ENCODE measurements at places on chromosomes 13 and 19. TPM values are rescaled to one million over a fixed set of nuclear protein-coding genes. Genes with fewer than 3 reads are reported as not detected.

Gene S1PR5
- total RNA-seq, result 19.2 TPM

Gene IFT88
- total RNA-seq, result 5.6 TPM

Gene LILRA2
- not detected for total RNA-seq

Gene KASH5
- not detected for total RNA-seq

Gene CALR3
- not detected for total RNA-seq

GRCh38 chr13:98778749-98779148 is 26.3 kb upstream of the SLC15A1 start:
- peaks cover 5% of the 10 kb centered on the region for H3K27me3 ChIP-seq
- H3K27ac ChIP-seq, result no peak overlapping the region
- DNase-seq, result no peak
- H3K4me3 ChIP-seq, result no peak overlapping the region
- no peaks in the 10 kb centered on the region for H3K36me3 ChIP-seq
- H3K4me1 ChIP-seq, result no peaks in the 10 kb centered on the region

DNA sequence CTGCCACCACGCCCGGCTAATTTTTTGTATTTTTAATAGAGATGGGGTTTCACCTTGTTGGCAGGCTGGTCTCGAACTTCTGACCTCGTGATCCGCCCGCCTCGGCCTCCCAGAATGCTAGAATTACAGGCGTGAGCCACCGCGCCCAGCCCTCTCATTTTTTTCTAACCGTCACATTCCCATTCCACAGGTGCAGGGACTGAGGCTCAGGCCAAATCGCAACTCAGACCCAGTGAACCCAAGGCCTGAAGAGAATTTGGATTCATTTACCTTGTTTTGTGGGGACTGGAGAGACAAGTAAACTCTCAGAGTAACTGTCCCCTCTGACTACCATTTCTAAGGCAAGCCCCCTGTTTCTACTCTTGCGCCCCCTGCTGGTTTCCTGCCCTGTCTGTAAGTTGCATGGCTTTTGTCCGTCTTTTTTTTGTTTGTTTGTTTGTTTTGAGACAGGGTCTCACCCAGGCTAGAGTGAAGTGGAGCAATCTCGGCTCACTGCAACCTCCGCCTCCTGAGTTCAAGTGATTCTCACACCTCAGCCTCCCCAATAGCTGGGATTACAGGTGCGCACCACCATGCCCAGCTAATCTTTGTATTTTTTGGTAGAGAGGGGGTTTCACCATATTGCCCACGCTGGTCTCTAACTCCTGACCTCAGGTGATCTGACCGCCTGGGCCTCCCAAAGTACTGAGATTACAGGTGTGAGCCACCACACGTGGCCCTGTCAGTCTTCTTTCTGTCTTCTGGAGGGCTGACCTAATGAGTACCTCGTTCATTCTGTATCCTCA is 2.3 kb upstream of the STRN4 start:
- H3K4me1 ChIP-seq, result peaks cover 27% of the 10 kb centered on the region
- no peaks in the 10 kb centered on the region for H3K36me3 ChIP-seq
- H3K27me3 ChIP-seq, result no peaks in the 10 kb centered on the region
- no peak for DNase-seq
- no peak overlapping the region for H3K27ac ChIP-seq

GRCh38 chr13:106560821-106561220 is 7.1 kb downstream of the ARGLU1 start:
- no peak for DNase-seq
- H3K36me3 ChIP-seq, result peaks cover 29% of the 10 kb centered on the region
- H3K4me1 ChIP-seq, result peaks cover 42% of the 10 kb centered on the region
- no peak overlapping the region for H3K4me3 ChIP-seq
- H3K27me3 ChIP-seq, result no peaks in the 10 kb centered on the region

GRCh38 chr19:17323964-17324332 is 10.7 kb downstream of the ANO8 start:
- DNase-seq, result peak; percentile 64
- peaks cover 40% of the 10 kb centered on the region for H3K4me1 ChIP-seq
- peaks cover 35% of the 10 kb centered on the region for H3K36me3 ChIP-seq

- no peak overlapping the region for H3K27ac ChIP-seq
- no peak overlapping the region for H3K4me3 ChIP-seq
- H3K4me1 ChIP-seq, result no peaks in the 10 kb centered on the region
- H3K27me3 ChIP-seq, result peaks cover 20% of the 10 kb centered on the region
- no peaks in the 10 kb centered on the region for H3K36me3 ChIP-seq
- no peak for DNase-seq
Measured at GRCh38 chr19:53823380-53824120, 564 bp downstream of the NLRP12 start.

DNA sequence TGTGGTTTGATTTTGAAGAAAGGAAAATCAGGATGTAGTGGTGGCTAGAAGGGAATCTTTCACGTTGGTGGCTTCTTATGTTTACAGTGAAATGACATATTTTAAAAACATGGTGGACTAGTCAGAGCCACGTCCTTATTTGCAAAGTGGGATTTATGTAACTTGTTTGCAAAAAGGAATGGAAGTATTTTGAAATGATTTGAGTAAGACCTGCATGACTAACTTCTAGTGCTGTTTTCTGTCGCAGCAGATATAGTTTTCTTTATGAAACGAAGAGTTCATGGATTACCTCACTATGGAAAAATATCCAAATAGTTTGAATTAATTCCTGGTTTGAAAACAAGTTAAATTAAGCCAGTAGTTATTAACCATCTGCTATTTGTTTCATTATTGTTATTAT is 476.5 kb downstream of the MYO16 start:
- H3K36me3 ChIP-seq, result no peaks in the 10 kb centered on the region
- DNase-seq, result no peak
- H3K4me3 ChIP-seq, result no peak overlapping the region
- no peak overlapping the region for H3K27ac ChIP-seq
- H3K27me3 ChIP-seq, result peaks cover 9% of the 10 kb centered on the region

DNA sequence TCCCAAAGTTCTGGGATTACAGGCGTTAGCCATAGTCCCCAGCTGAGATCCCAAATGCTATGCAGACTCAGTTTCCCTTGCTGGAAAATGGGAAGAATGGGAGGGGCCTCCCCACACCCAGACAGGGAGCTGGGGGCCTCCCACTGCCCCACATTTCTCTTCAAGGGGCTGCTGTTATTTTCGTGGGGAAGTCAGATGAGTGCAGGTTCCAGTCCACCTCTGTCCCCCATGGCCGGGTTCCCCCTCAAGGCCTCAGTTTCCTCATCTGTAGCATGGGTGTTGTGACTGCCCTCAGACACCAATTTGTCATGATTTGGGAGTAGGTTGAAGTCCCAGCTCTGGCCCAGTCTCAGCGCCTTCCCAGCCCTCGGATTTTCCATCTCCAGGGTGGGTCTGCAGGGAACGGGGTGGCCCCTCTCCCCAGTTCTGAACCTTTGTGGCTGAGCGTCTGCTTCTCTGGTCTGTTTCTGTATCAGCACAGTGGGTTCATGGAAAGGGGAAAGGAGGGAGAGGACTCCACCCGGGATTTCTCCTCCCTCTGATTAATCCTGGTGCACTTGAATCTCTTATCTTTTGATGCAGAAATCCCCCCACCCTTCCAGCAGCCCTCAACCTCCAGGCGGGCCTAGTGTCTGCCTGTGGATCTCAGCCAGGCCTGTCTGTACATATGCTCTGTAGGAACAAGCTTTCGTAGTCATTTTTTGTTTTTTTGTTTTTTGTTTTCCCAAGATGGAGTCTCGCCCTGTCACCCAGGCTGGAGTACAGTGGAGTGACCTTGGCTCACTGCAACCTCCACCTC is 12.2 kb downstream of the NFIC start:
- no peaks in the 10 kb centered on the region for H3K27me3 ChIP-seq
- H3K4me3 ChIP-seq, result no peak overlapping the region
- peaks cover 13% of the 10 kb centered on the region for H3K36me3 ChIP-seq
- peaks cover 61% of the 10 kb centered on the region for H3K4me1 ChIP-seq
- peak overlapping the region; percentile 62 for H3K27ac ChIP-seq

- H3K27me3 ChIP-seq, result no peaks in the 10 kb centered on the region
- H3K27ac ChIP-seq, result no peak overlapping the region
- no peaks in the 10 kb centered on the region for H3K4me1 ChIP-seq
- DNase-seq, result no peak
- peaks cover 42% of the 10 kb centered on the region for H3K36me3 ChIP-seq
Measured at GRCh38 chr19:12380444-12380737, 14.9 kb upstream of the ZNF442 start.

- H3K27ac ChIP-seq, result no peak overlapping the region
- H3K4me3 ChIP-seq, result no peak overlapping the region
- DNase-seq, result no peak
- no peaks in the 10 kb centered on the region for H3K27me3 ChIP-seq
Measured at GRCh38 chr19:43731846-43732245, 16.0 kb downstream of the IRGC start.

- DNase-seq, result no peak
- no peak overlapping the region for H3K4me3 ChIP-seq
- peak overlapping the region; percentile 72 for H3K27ac ChIP-seq
Measured at GRCh38 chr19:43777163-43777695, 3.5 kb downstream of the KCNN4 start.

- H3K36me3 ChIP-seq, result no peaks in the 10 kb centered on the region
- H3K4me3 ChIP-seq, result no peak overlapping the region
- H3K27ac ChIP-seq, result no peak overlapping the region
- no peaks in the 10 kb centered on the region for H3K27me3 ChIP-seq
Measured at GRCh38 chr13:46903748-46904147, 6.9 kb upstream of the HTR2A start.

DNA sequence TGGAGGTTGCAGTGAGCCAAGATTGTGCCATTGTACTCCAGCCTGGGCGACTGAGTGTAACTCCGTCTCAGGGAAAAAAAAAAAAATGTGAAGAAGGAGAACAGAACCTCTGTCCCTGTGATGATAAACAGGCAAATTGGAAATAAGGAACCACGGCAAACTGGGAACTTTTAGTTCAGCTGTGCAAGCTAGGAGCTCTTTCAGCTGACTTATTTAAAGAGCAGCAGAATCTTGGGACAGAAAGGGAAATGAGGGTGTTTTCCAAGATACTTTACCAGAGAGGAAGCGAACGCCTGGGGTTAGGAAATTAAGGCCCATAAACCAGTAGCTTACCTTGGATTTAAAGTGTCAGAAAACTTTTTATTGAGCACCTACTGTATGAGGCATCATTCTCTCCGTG is 3.0 kb upstream of the UPF1 start:
- H3K4me3 ChIP-seq, result no peak overlapping the region
- no peaks in the 10 kb centered on the region for H3K27me3 ChIP-seq
- H3K4me1 ChIP-seq, result peaks cover 11% of the 10 kb centered on the region
- H3K36me3 ChIP-seq, result no peaks in the 10 kb centered on the region

DNA sequence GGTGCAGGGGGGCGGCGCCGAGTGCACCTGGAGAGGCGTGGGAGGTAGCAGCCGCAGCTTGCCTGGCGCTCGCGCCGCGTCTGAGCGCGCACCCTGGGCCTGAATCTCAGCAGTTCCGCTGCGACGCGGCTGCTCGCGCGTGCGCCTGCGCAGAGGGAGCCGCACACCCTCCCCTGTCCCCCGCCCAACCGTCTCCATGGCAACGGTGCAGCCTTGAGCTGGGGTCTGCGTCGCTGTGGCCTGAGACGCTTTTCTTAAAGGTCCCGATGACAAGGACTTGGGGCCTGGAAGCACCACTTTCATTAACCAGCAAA is at the start of gene PNMA8B:
PNMA8B (minus strand) TSS at position 82 of the 314 bp plus-strand sequence. CDS start 402 bp downstream, outside the sequence.
- no peaks in the 10 kb centered on the region for H3K36me3 ChIP-seq
- H3K27ac ChIP-seq, result no peak within 1 kb of the TSS
- peaks cover 7% of the 10 kb centered on the region for H3K27me3 ChIP-seq

DNA sequence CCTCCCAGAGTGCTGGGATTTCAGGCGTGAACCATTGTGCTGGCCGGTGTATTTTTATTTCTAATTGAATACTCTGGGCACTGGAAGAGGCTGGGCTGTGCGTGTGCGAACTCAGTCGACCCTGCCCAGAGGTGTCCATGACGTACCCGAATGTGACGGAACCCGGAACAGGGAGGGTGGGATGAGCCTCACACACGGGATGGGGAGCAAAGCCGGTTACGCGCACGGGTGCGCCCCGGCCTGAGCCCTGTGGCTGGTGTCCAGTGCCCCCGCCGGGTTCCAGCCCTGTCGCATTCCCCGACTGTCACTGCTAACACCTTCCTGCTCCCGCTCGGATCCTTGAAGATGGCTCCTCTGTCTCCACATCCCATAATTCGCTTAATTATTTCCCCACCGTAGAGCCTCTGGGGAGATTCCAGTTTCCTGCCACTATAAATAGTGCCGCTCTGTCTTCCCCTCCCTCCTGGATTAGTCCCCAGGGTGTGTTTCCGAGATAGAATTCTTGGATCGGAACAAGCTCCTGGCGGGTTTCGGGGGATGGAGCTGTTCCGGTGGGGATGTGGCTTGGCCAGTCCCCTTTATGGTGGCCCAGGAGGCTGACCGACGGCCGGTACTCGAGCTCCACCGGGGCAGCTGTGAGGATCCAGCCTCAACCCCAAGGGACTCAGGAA is 22.0 kb downstream of the SBNO2 start:
- DNase-seq, result no peak
- no peaks in the 10 kb centered on the region for H3K27me3 ChIP-seq
- H3K4me3 ChIP-seq, result no peak overlapping the region
- peaks cover 40% of the 10 kb centered on the region for H3K36me3 ChIP-seq
- peaks cover 90% of the 10 kb centered on the region for H3K4me1 ChIP-seq

- H3K27ac ChIP-seq, result no peak overlapping the region
- H3K4me3 ChIP-seq, result no peak overlapping the region
- H3K27me3 ChIP-seq, result no peaks in the 10 kb centered on the region
- no peak for DNase-seq
- peaks cover 47% of the 10 kb centered on the region for H3K36me3 ChIP-seq
Measured at GRCh38 chr13:111251646-111252445, 68.6 kb upstream of the TEX29 start.

DNA sequence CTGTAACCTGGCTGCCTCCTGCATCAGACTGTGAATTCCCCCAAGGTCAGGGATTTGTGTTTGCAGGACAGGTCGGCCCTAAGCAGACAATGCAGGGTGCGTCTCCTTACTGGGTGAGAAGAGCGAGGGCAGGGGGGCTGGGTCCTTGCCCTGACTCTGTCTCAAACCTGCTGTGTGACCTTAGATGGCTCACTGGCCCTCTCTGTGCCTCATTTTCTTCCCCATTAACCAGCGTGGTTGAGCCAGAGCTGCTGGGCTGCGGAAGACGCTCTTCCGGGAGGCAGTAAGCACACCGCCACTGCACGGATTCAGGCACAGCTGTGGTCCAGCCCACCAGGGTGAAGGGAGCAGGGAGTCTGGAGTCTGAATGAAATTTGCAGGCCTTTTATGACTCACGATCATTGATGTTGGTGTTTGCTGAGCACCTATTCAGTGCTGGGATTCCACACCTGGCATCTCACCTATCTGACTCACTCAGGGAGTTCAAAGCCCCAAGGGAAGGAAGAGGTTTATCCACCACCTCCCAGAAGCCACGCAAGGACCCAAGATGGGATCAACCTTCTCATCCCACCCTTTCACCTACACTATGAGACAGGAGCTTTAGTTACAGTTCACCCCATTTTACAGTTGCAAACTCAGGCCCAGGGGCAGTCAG is 2.5 kb downstream of the AKT1S1 start:
- no peaks in the 10 kb centered on the region for H3K27me3 ChIP-seq
- H3K36me3 ChIP-seq, result peaks cover 18% of the 10 kb centered on the region
- peaks cover 60% of the 10 kb centered on the region for H3K4me1 ChIP-seq
- DNase-seq, result no peak

- H3K27ac ChIP-seq, result no peak overlapping the region
- no peak for DNase-seq
- peaks cover 3% of the 10 kb centered on the region for H3K27me3 ChIP-seq
- peaks cover 10% of the 10 kb centered on the region for H3K4me1 ChIP-seq
- no peaks in the 10 kb centered on the region for H3K36me3 ChIP-seq
Measured at GRCh38 chr13:40492511-40492910, 173.9 kb downstream of the FOXO1 start.

GRCh38 chr19:31350693-31351055 is 1.4 kb upstream of the TSHZ3 start:
- H3K4me3 ChIP-seq, result peak overlapping the region; percentile 98
- peaks cover 51% of the 10 kb centered on the region for H3K4me1 ChIP-seq
- DNase-seq, result no peak
- H3K27ac ChIP-seq, result peak overlapping the region; percentile 93
- H3K27me3 ChIP-seq, result peaks cover 58% of the 10 kb centered on the region
